ENCODE measurements at places on chromosomes 7 and 10.

DNA sequence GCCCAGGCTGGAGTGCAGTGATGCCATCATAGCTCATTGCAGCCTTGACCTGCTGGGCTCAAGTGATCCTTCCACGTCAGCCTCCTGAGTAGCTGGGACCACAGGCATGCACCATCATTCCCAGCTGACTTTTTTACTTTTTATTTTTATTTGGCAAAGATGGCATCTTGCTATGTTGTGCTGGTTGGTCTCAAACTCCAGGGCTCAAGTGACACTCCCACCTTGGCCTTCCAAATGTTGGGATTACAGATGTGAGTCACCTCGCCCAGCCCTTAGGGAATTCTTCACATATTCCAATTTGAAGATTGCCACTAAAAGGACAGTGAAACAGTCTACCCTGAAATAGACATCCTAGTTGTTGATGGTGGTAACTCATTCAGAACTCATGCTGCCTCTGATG lies 27.7 kb downstream of the SUGCT start:
- no peak for DNase-seq

GRCh38 chr10:32149252-32149955 lies 93.2 kb upstream of the KIF5B start:
- peak; percentile 78 for DNase-seq

DNA sequence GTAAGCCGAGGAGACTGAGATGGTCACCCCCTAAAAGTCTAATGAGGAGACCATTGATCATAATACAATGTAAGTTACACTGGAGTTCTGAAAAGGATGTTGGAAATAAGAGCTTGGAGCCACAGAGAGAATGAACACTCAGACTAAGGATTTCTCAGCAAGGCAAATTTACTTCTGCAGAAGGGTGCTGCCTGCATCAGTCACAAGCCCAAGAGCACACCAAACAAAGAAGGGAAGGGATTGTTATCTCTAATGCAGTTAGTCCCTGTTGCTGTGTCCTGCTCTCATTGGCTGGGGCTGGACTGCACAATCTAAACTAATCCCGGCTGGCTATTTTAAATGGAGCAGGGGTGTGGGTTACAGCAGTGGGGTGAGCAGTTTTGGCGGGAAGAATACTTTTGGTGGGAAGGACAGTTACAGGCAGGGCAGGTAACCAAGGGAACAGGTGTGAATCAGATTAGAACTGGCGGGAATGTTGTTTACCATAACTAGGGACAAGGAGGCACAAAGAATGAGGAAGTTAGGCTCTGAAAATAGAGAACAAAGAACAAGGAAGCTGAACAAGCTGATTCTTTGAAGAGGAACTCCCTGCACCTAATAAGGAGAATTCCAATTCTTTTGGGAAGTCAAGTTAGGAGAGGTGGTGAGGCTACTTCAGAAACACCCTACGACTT lies 30.3 kb upstream of the TRIM24 start:
- no peak for DNase-seq

GRCh38 chr7:55187701-55188491 lies 169.1 kb downstream of the EGFR start:
- no peak for DNase-seq

- DNase-seq, result no peak
Measured at GRCh38 chr7:27116031-27116961, 13.8 kb upstream of the HOXA2 start.

- no peak for DNase-seq
Measured at GRCh38 chr7:36863901-36864701, 139.8 kb upstream of the AOAH start.

- no peak for DNase-seq
Measured at GRCh38 chr10:79938728-79939406, 10.0 kb downstream of the SFTPD start.

DNA sequence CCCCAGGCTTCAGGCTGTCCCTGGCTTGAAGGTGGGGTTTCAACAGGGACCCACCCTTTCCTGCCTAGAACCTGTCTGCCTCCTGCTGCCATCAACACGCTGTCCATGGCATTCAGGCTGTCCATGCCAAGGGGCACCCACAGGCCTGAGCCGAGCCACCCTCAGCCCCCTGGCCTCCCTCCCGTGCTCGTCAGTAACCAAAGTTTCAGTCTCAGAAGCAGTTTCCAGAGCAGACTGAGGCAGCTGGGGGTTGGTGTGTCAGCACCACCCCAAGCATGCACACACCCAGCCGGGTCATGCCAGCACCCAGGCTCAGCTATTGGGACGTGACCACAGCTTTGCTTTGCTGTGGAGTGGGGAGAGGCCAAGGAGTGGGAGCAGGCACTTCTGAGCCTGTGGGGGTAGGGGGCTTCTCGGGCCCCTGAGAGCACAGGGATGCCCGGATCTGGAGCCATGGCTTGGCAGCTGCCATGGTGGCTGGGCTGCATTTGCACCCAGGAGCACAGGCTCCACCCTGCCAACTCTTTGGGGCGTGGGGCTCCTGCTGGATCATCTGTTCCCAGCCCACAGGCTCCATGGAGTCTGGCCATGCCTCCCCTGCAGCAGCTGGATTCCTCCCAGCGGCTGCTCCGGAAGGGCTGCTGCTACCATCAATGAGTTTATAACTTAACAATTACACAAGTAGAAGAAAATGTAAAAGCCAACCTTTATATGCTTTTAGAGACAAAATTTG lies 314.5 kb upstream of the SEMA3C start:
- DNase-seq, result no peak

GRCh38 chr7:28755255-28755654 lies 202.9 kb downstream of the TRIL start:
- DNase-seq, result no peak

GRCh38 chr7:94957061-94957460 lies 49.7 kb downstream of the PPP1R9A start:
- no peak for DNase-seq

GRCh38 chr7:155721056-155721455 lies 76.6 kb downstream of the RBM33 start:
- no peak for DNase-seq

GRCh38 chr7:88635149-88635548 lies 124.4 kb upstream of the ZNF804B start:
- no peak for DNase-seq

GRCh38 chr10:114482480-114483304 lies 78.4 kb upstream of the AFAP1L2 start:
- DNase-seq, result no peak

DNA sequence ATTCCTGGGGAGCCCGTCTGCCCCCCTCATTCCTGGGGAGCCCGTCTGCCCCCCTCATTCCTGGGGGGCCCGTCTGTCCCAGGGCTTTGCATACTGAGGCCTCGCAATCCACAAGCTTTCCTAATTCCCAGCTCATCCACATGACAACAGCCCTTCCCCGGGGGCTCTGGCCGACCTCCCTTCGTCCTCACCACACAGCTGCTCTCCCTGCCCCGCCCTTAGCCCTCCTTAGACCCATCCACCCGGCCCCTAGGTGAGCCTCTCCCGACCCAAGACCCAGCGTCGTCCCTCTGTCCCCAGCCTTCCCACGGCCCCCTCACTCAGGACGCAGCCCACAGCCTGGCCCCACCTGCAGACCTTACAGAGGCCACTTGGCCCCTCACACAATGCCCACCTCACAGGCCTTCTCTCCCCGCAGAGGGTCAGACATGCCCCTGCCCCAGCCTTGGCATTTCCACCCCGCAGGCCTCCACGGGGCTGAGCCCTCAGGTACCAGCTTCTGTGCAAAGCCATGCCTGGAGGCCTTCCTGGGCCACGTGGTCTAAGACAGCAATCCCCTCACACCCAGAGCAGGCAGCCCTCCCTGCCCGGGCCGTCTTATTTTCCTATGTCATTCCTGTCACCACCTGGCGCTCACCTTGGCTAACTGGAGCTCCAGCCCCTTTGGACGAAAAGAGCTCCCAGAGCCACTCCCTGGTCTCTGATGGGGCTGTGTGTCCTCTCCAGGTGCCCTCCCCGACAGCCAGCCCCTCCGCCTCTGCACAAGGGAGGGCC lies 3.5 kb upstream of the FAM20C start:
- no peak for DNase-seq

DNA sequence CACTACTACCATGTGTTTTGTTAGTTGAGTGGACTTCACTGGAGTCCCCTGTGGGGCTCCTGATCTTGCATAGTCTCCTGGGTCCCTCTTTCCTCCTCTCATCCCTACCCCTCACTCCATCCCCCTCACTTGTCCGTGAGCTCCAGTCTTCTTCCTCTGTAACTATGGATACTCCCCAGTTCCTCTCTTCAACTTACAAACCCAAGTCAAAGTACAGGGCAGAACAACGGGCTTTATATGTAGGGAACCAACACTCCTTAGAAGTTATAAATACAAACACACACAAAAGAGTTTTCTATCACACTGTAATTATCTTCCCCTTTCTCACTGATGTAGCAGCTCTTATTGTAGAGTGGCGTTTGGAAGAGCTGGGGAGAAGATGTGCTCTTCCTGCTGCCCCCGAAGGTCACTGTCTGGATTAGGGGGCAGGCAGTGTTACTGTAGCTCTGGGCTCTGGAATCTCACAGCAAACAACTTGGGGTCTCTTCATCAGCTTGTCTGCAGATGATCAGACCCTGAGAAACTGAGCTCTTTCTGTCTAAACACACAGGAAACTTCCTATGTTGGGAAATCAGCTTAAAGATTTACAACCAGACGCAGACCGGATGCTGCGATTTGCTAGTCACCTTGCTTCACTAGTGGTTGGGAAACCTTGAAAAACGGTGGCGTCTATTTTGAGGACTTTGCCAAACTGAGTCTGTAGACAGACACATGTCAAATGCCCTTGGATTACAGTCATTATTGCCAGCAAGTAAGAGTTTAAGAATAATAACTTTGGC lies 13.6 kb downstream of the SNX10 start:
- DNase-seq, result no peak

- no peak for DNase-seq
Measured at GRCh38 chr10:16470747-16471146, 33.9 kb downstream of the PTER start.

GRCh38 chr7:89238156-89238555 lies 442.6 kb upstream of the TEX47 start:
- DNase-seq, result no peak

GRCh38 chr10:11262494-11263345 lies 245.0 kb downstream of the CELF2 start:
- no peak for DNase-seq

GRCh38 chr7:158751199-158751598 lies 46.6 kb upstream of the NCAPG2 start:
- DNase-seq, result no peak

- DNase-seq, result no peak
Measured at GRCh38 chr7:33590916-33591315, 314.4 kb upstream of the BMPER start.

DNA sequence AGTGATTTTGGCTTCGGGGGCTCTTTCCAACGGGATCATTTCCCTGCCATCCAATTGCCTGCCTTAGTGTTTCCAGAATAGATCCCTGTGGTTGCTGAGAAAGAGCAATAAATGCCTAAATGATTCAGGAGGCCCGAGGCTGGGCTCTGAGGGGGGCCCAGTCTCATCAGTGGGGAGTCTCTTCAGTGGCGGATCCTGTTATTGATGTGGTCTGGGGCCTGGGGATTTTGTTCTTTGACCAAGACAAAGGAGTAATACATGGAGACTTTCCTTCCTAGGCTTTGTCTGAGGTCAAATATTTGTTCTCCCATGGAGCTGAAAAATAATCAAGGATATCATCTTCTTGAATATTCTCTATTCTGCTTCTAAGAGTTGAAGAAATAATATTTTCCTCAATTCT lies 40.8 kb downstream of the TAS2R41 start:
- DNase-seq, result no peak

DNA sequence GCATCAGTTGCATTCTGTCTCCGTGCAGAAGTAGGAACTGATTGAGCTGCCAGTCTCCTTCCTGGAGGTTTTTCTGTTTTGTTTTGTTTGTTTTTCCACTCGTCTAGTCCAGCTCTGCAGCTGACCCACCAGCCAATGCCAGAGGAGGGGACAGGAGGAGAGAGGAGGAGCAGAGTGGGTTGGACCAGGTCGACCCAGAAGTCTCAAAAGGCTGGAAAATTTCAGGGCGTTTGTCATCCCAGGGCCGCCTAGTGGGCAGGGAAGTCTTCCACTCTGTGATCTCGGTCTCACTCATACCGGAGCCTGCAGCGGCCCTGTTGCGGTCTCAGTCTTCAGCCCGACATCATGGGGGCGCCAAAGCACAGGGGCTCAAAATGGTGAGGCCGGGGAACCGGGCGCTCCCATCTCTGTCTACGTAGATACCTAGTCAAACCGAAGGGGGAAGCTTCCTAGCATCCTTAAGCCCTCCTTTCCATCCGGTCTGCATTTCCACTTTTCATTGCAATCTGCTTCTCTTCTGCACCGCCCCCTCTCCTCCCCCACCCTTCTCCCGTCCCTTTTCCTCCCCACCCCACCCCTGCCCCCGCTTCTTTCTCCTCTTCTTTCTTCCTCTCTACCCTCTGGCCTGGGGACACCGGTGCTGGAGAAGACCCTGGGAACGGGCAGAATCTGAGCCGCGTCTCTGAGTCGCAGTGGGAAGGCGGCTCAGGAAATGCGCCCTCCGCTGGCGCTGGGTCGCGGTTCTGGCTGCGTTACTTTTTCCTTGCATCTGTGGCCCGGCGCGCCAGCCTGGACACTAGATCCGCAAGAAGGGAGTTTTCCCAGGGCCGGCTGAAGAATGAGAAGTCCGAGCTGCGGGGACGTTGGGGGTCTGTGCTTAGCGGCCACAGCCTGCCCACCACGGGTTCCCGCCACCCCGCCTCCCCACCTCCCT lies 16.2 kb upstream of the PAX2 start:
- peak; percentile 67 for DNase-seq

DNA sequence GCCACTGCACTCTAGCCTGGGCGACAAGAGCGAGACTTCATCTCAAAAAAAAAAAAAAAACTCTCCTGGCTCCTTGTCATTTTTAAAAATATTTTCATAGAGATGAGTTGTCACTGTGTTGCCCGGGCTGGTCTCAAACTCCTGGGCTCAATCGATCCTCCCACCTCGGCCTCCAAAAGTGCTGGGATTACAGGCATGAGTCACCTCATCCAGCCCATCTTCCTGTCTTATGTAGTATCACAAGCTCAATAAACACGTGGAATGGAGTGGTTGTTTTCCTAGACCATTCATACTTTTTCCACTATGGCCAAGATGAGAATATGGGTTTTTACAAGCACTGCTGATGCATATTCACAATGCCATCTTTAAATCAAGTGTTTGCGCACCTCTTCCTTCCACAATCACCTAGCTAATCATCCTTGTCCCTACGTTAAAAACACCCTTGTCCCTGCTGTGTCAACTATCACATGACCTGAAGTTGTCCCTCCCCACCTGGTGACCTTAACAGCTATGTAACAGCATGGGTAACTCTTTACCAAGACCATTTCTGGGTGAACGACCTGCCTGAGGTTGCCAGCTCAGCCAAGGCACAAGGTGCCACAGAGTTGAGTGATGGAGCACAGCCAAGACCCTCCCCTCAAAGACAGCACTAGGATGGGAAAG lies 21.3 kb downstream of the DLG5 start:
- no peak for DNase-seq

- no peak for DNase-seq
Measured at GRCh38 chr10:114681542-114681941, 23.5 kb upstream of the ABLIM1 start.

GRCh38 chr10:76736815-76737618 lies 900.6 kb downstream of the KCNMA1 start:
- no peak for DNase-seq

Data from GM20000 (cell line).